BJ (cell line): ENCODE measurements at places on chromosomes 7 and 10.
A peak's percentile ranks its signal among the peaks of the same experiment; 100 is the strongest.

GRCh38 chr10:58625070-58625469 lies 112.4 kb downstream of the BICC1 start:
- peak; percentile 91 for DNase-seq

DNA sequence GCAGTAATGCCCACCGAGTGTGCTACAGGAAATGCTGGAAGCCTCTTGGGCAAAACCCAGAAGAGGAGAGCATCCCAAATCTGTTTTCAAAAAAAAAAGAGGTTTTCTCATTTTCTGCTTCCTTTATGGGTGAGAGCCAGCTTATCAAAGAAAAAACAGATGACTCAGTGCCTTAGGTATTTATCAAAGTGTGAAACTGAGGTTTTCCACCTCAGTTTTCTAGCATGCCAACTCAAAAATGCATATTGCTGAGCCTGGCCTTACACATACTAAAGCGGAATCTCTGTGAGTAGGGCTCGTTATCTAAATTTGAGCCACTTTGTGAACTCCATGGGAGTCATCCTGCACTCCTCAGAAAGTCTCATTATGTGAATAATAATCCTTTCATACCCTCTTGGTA lies 705.1 kb downstream of the SUGCT start:
- DNase-seq = no peak

DNA sequence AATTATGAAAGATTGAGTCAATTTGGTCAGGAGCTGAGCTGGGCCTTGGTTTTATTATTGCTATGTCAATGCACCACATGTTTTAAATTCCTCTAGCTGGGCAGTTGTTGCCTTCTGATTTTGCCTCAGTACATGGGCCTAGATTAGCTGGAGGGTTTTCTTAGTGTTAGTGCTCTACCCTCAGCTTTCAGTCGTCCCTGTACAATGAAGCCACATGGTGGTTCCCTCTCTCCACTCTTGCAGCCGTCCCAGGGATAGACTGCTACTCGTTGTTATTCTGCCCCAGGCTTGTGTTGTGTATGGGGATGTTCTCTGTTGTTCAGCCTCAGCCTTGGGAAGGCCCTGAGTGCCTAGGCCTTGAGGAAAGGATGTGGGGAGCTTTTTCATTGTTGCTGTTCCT lies 37.0 kb downstream of the NHLRC2 start:
- no peak for DNase-seq

- no peak for DNase-seq
These were observed 36.0 kb upstream of the SLC26A3 start for GRCh38 chr7:107838816-107839565.

- no peak for DNase-seq
These were observed 33.8 kb upstream of the SFMBT2 start for GRCh38 chr10:7444551-7445121.

GRCh38 chr7:100102950-100103840 lies 1.8 kb downstream of the AP4M1 start:
- peak; percentile 42 for DNase-seq

DNA sequence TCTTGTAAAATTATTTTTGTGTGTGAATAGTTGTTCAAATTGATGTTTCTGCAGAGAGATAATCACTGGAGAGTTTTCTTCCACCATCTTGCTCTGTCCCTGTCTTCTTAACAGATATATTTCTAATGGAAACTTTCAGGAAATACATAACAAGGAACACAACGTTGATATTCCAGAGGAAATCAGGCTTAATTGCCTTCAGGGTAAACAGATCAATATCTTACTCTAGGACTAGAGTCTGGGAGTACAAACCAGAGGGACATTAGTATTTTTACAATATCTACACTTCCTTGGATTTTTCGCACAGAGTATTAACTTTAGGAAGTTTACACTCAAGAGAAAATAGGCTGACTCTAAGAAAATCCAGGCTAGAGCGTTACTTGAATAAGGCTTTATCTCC lies 159.1 kb downstream of the PFKFB3 start:
- no peak for DNase-seq

DNA sequence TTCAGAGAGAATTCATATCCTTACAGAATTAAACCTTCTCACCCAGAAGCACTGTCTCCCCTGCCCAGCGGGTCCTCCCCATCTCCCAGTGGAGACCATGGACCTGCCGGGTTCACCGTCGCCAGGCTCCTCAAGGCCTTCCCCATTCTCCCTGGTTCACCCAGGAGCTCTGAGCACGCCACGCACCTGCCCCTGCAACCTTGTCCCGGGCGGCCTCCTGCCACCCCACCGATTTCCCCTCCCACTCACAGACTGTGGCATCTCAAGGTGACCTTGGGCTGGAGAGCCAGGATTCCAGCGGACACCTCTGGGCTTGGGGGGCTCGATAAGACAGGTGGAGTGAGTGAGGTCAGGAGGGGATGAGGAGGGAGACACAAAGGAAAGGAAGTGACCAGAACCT lies 135.3 kb downstream of the PTPRN2 start:
- DNase-seq = no peak

GRCh38 chr7:4030346-4030950 lies 651.6 kb upstream of the FOXK1 start:
- DNase-seq = no peak

DNA sequence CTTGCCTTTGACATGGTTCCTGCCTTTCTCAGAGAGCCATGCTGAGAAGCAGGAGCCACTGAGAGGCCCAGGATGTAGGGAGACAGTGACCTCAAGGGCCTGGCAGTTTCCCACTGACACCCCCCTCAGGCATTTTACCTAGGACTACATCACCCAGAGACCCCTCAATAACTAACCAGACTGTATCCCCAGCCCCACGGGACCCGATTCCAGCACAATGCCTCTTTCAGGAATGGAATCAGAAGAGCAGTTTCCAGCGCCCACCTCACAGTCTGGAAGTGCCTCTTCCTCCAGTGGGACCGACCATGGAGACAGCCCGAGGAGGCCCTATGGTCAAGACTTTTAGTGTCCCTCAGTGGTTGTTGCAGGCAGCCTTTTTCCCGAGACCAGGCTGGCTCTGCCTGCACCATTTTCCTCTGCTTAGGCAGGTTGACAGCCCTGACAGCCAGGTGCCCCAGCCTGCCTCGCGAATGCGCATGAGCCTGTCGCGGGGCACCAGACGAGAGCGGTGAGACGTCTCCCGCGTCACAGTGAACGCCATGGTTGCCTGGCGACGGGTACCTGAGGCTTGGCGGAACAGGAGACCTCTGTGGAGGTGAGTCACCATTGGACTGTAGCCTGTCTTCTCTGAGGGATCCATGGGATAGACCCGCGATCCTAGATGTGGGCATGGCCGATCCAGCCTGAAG lies 28.4 kb upstream of the ZNF273 start:
- no peak for DNase-seq

DNA sequence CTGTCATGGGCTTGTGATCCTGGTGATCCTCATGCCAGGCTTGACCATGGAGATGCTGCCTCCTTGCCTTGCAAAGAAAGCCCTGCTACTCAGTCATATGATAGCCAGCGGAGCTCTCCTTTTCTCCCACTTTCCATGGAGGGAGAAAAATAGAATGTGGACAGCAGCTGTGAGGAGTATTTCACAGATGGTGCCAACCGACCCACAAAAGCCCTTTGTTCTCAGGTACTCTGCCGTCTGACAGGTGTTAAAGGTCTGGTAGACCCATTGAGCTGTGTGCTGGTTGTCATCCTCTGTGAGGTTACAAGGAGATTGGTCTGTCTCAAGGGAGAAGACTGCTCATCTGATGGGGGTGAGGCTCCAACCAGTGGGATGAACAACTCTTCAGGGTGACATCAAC lies 29.5 kb upstream of the COBL start:
- no peak for DNase-seq

DNA sequence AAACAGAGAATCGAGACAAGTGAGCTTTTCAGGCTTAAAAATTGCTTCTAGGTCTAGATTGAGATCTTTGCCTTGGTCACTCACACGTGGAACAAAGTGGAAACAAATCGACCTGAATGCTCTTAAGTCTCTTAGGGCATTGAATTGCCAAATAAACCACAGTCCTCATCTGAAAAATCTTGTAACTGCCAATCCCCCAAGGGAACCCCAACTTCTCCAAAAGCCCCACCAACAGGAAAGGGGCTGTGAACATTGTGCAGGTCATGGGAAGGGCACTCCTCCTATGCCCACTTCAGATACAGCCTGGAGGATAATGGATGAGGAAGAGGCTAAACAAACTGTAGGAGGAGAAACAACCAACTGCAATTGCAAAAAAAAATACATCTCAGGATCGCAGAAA lies 91.3 kb downstream of the DGKI start:
- no peak for DNase-seq

DNA sequence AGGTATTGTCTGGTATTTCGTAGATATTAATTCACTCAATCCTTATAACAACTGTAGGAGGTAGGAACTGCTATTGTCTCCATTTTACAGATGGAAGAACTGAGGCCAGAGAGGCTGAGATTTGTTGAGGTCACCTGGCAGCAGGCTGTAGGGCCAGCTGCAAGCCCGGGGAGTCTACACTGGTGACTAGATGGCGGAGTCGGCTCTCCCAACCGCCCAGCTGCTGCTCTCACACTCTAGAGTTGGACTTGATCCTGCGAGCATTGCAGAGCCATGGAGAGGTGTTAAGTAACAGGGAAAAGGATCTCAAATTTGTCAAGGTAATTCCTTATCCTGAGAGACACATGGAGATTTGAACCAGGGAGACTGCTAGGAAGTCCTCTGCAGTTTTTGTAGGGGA lies 124.1 kb downstream of the CAMK1D start:
- DNase-seq = no peak

- no peak for DNase-seq
These were observed 21.0 kb downstream of the OPTN start for GRCh38 chr10:13120786-13121499.

- no peak for DNase-seq
These were observed 102.1 kb upstream of the ANLN start for GRCh38 chr7:36287371-36288241.
